Activated CD8-positive, alpha-beta memory T cell treated with anti-CD3 and anti-CD28 coated beads for 48 hours (primary cell): ENCODE measurements at places on chromosomes 1 and 21.

DNA sequence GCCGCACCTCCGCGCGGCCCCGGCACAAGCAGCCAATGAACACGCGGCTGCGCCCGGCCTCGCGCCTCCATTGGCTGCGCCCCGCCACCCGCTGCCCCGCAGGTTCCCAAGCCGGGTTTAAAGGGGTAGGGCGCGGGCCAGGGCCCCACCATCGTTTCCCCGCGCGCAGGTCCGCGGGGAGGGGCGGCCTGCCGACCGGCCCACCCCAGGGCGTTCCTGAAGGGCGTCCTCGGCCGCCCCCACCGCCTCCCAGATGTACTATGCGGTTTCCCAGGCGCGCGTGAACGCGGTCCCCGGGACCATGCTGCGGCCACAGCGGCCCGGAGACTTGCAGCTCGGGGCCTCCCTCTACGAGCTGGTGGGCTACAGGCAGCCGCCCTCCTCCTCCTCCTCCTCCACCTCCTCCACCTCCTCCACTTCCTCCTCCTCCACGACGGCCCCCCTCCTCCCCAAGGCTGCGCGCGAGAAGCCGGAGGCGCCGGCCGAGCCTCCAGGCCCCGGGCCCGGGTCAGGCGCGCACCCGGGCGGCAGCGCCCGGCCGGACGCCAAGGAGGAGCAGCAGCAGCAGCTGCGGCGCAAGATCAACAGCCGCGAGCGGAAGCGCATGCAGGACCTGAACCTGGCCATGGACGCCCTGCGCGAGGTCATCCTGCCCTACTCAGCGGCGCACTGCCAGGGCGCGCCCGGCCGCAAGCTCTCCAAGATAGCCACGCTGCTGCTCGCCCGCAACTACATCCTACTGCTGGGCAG is at the start of gene OLIG1:
Gene OLIG1 (plus strand): TSS at position 148 of the 750 bp plus-strand sequence. CDS start 106 bp downstream, at position 254.
- no peak for DNase-seq

- no peak for DNase-seq
Observed at GRCh38 chr1:62809788-62810187, 25.9 kb downstream of the ATG4C start.

GRCh38 chr1:29397256-29397590 is 160.9 kb downstream of the PTPRU start:
- DNase-seq, result no peak

- DNase-seq, result no peak
Observed at GRCh38 chr1:116008656-116009390, 32.5 kb downstream of the SLC22A15 start.

DNA sequence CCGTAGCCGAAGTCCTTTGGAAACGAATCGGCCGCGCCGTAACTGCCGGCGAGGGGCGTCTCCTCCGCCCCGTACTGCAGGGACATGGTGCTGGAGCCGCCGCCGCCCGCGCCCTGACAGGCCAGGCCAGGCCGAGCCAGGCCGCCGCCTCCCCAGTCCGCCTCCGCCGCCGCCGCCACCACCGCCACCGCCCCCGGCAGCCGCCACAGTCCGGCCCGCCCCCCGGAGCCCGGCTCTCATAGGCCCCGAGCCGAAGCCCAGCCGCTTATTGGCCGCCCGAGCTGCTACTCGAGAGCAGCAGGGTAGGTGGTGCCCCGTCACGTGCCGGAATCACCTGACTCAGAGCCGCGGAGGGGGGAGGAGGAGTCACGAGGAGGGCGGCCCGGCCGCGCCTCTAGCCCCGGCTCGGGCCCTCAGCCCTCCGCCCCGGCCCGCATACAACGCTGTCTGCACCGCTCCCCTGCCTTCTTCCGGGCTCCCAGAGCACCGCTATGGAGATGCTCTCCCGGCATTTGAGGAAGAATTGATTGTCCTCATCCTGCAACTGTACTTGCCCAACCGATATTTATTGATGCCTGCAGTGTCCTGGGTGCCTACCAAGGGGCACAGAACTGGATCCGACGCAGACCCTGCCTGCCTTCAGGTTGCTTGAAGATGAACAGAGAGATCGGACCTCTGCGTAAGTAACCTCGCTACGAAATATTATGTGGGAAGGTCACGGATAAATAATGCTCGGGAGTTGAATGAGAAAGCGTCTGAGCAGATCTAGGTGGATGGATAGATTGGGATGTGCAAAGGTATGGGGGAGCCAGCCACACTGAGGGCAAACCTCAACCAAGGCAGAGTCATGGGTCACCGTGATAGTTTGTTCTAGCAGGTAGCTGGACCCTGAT is at the start of gene RRAGC:
Gene RRAGC (minus strand): TSS at position 212 of the 893 bp plus-strand sequence. CDS start 126 bp downstream, at position 86.
- peak; percentile 96 for DNase-seq

DNA sequence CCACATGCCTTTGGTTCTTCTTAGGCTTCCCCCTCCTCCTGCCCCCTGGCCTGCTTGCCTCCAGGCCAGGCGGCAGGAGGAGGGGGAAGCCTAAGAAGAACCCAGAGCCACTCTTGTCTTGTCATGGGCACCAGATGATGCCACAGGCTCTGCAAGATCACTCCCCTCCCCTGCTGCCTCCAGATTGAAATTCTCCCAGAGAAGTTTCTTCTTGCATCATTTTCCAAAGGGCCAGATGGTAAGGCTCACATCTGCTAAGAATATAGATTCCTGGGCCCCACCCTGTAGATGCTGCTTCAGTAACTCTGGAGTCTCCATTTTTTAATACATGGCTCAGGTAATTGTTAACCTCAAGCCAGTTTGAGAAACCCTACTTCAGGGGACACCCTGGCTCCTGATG is 60.8 kb downstream of the FAM163A start:
- no peak for DNase-seq

DNA sequence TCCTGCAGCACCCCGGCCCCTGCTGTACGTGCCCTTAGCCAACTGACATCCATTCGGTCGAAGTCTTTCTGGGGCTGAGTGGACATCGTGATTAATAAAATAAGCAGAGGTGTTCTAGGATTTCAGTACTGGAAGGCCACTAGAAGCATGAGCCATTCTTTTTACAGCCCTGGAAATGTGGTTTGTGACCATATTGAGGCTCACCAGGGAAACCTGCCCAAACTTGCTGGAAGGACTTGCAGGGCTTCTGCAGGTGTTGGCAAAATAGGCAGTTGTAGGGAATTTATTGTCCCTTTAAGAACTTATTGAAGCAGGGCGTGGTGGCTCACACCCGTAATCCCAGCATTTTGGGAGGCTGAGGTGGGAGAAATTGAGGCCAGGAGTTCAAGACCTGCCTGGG is 80.8 kb downstream of the DOP1B start:
- no peak for DNase-seq

- DNase-seq, result no peak
Observed at GRCh38 chr1:33696962-33697361, 166.9 kb upstream of the HMGB4 start.

- no peak for DNase-seq
Observed at GRCh38 chr1:81873946-81874345, 73.2 kb downstream of the ADGRL2 start.

GRCh38 chr1:168100315-168101002 is 36.3 kb downstream of the GPR161 start:
- DNase-seq, result no peak

DNA sequence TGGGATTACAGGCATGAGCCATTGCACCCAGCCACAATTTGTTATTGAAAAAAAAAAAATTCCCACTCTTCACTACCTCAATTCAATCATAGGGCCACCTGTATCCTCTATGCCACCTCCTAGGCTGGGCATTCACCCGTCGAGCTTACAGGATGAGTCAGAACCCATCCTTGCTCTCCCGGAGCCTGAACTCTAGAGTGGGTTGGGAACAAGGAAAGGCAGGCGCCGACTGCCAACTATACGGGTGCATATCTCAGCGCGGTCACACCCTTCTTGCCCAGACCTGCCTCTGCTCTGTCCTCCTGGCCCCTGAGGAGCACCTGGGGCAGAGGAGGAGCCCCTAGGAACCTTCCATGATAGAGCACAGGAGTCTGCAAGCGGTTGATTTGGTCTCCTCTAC is 21.4 kb upstream of the LBR start:
- DNase-seq, result no peak

- DNase-seq, result no peak
Observed at GRCh38 chr1:203671047-203671446, 44.4 kb downstream of the ATP2B4 start.

DNA sequence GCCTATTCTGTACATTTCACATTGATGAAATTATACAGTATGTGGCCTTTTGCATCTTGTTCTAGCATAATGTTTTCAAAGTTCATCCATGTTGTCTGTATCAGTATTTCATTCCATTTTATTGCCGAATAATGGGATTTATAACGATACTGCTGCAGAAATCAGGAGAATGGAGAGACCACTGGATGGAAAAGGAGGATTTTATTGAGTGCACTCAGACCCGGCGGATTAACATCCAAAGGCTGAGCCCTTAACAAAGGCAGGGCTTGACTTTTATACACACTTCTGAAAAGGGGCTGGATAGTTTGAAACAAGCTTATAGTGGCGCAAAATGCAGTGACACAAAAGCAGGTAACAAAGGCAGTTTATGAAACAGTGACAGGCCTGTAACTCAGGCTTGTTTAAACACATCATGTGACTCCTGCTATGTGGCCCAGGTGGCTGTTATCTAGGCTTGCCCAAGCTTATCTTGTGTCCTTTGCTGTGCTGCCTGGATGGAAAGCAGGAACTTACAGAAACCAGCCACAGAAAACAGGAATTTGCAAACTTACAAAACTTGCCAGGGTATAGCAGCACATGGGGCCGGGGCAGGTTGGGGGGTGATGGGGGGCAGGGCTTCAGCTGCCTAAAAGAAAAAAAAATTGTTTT is 32.8 kb upstream of the KCNJ15 start:
- DNase-seq, result no peak

DNA sequence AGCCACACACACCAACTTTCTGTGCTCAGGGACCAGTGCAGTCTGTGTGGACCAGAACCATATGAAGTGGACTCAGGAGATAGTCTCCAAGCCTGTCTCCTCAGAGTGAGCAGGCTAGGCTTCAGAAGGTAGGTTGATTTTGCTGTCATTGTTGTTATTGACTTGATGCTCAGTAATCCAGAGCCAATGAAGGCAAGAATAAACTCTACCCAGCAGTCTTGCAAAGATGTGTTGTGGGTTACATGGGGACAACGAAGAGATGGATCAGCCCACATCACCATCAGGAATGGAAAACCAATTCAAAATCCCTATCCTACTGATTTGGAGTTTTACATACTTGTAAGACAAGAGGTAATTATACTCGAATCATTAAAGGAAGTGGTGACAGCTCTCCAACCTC is 37.4 kb downstream of the PHC2 start:
- no peak for DNase-seq

DNA sequence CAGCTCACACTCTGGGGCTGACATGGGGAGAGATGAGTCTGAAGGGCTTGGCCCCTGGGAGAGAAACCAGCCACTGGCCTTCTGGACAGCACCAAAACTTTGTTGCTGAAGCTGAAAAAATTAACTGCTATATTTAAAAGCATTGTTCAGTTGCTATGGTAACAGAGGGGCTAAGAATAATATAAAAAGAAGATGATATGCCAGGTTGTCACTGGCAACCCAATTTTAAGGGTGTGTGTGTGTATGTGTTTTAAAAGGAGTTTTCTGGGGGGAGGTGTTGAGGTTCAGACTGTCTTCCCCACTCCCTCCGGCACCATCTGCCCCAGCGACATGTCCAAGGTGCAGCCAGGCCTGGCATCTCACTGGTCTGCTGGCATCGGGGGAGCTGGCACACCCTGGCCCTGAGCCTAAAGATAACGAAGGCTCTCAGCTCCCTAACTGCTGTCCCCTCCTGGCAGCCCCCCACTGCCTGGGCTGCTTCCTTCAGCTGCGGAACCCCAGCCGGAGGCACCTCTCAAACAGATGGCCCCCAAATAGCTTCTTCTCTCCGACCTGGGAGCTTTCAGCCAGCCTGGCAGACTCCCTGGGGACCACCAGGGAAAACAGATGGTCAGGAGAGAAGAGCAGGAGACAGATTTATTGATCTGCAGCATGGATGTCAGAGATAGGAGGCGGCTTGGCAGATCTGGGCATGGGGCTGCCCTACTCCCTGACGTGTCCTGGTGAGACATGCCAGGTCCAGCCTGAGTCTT is 203.9 kb downstream of the HIVEP3 start:
- DNase-seq, result no peak

GRCh38 chr1:169112241-169112640 is 5.8 kb downstream of the ATP1B1 start:
- DNase-seq, result no peak

DNA sequence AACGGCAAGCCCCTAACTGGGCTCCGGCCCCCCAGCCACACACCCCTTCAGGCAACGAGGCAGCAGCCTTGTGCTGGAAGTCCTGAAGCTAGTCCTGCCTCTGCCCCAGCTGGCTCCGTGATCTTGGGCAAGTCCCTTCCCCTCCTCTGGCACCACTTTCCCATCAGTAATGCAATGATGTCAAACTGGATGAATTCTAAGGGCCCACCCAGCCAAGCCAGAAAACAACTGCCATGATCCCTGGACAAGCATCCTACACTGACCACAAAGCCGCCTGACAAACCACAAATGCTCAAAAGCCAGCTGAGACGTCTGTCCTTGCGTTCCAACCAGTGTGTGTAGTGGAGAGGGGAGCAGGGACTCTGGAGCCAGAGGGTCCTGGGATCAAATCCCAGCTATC is 26.8 kb downstream of the IFFO2 start:
- DNase-seq, result no peak

- DNase-seq, result no peak
Observed at GRCh38 chr1:108107658-108108057, 92.5 kb downstream of the SLC25A24 start.

DNA sequence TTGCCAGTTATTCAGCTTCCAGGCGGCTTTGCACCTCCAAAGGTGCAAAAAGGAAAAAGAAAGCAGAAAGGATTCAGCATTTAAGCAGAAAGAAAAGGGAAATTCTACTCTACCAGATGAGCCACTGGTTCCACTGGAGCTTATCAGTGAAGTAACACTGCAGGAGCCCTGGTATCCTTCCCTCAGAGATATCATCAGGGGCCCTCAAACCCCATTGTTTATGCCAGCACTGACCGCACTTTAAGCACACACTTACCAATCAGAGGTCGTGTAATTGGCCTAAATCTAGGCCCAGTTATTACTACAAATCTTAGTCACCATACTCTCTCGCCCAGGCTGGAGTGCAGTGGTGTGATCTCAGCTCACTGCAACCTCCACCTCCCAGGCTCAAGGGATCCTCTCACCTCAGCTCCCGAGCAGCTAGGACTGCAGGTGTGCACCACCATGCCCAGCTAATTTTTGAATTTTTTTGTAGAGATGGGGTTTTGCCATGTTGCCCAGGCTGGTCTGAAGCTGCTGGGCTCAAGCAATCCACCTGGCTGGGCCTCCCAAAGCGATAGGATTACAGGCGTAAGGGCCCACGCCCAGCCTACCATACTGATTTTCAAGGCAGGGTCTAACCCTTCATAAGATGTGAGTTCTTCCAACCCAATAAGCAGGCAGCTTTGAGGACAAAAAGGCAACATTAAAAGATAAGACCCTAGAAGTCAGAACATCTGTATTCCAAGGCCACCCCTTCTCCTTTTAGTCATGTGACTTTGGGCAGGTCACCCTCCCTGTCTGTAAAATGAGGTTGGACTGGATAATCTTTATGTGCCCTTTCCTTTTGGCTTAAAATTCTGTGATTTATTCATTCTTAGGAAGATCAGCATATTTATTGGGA is 125.3 kb downstream of the SYT2 start:
- no peak for DNase-seq
